NCI-H1048 (cell line): ENCODE measurements at places on chromosomes 7 and 10.

GRCh38 chr10:100291356-100291755 is 4.9 kb upstream of the BLOC1S2 start:
- DNase-seq = no peak

GRCh38 chr7:138755842-138756590 is 41.8 kb upstream of the TMEM213 start:
- DNase-seq = no peak

- DNase-seq = no peak
Measured at GRCh38 chr7:35697414-35698175, 2.7 kb upstream of the HERPUD2 start.

DNA sequence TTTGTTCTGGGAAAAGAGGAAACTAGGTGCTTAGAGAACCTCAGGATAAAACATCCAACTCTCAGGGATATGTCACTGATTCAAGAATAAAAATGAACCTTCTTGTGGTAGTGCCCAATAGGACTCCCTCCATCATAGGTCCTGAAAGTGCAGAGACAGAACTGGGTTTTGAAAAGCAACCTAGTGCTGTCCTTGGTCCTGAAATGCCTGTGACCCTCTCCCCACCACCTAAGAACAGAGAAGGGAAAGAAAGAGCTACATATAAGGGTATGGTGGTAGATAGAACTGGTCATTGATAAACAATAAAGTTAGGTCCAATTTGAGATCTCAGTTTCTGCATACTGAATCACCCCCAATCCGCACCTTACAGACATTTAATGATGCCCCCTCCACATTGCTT is 953.3 kb downstream of the XPNPEP1 start:
- peak; percentile 6 for DNase-seq

DNA sequence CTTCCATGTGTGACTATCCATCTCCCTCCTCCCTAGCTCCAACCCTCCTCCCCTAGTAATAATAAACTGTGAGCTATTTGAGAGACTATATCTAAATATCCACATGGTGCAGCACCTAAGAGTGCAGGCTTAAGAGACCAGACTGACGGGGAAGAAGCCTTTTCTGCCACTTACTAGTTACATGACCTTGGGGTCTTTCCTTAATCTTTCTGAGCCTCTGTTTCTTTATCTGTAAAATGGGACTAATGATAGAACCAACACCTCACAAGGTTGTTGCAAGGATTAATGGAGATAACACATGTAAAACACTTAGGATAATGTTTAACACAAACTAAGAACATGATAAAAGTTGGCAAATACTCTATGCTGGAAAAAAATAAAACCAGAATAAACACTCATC is 37.1 kb upstream of the FBXW4 start:
- DNase-seq = no peak

- DNase-seq = no peak
Measured at GRCh38 chr10:117942226-117942625, 104.5 kb downstream of the RAB11FIP2 start.

DNA sequence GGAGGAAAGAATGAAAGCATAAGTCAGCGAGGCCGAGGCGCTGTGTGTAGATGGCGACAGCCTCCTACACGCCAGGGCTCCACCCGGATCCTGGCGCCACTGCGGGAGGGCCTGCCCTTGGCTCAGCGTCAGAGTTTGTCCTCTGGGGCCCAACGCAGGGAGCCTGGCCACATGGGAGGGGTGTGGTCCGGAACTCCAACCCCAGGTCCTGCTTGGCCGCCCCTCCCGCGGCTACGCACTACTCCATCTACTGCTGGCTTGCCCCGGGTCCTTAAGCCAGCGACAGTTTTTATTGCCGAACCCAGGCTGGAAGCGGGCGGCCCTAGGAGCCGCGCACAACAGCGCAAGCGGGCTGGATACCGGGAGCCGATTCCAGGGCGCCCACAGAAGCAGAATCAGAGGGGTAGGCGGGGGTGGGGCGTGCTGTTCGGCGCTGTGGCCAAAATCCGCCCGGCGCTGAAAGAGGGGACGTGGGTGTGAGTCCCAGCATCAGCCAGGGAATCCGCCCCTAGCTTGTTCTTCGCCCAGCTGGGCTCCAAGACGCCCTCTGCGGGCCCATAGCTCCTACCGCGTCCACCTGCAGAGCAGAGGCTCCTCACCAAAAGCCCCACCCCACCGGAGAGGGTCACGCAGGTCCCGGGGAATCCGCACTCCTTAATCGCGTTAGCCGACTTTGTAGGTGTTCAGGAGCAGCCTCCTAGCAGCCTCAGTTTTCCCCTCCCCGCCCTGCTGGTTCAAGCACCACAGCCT is 4.5 kb downstream of the KAZALD1 start:
- DNase-seq = no peak

GRCh38 chr10:118692872-118693271 is 61.9 kb downstream of the CACUL1 start:
- DNase-seq = no peak

DNA sequence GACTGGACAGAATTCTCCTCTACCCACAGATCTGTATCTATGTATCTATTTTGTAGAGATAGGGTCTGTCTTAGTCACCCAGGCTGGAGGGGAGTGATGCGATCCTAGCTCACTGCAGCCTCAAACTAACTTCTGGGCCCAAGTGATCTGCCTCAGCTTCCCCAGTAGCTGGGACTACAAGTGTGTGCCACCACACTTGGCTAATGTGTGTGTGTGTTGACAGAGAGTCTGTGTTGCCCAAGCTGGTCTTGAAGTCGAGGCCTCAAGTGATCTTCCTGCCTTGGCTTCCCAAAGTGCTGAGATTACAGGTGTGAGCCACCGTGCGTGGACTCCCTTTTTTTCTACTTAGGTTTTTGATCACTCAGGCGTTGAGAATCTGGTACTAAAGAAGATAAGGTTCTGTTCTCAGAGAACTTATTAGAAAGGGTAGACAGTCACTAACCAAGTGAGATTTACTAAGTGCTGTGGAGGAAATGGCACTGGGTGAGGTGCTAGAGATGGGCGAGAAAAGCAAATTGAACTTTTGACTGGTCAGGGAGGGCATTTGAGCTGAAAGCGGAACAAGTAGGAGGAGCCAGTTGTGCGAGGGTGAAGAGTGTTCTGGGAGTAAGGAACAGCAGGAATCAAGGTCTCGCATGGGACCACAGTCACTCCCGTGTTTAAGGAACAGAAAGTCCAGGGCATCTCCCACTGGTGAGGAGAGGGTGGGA is 18.0 kb downstream of the NDUFB2 start:
- no peak for DNase-seq

GRCh38 chr10:87053111-87053510 is 33.0 kb downstream of the FAM25A start:
- no peak for DNase-seq

GRCh38 chr7:44727158-44727936 is 21.3 kb upstream of the ZMIZ2 start:
- DNase-seq = no peak

DNA sequence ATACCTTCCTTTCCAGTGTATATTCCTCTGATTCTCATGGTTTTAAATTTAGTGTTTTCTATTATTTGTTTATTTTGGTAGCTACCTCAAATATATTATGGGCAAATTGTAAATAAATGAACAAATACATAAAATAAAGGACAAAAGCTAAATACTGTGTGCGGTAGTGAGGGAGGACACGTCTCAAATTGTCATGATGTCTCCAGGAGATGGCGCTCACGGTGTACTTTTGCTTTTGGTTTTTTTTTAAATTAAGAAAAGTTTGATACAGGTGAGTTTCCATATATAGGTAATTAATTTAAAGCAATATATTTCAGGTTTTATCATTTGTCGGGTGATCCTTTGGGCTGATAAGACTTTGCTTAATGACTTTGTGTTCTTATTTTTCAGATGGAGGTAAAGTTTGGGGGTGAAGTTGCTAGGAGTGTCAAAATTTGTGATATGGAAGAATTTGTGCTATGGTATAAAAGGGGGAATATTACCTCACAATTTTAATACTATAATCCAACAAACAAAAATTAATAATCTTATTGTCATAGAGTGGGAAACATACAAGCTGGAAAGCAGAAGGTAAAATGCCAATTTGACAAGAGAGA is 68.4 kb upstream of the TMEM229A start:
- no peak for DNase-seq

DNA sequence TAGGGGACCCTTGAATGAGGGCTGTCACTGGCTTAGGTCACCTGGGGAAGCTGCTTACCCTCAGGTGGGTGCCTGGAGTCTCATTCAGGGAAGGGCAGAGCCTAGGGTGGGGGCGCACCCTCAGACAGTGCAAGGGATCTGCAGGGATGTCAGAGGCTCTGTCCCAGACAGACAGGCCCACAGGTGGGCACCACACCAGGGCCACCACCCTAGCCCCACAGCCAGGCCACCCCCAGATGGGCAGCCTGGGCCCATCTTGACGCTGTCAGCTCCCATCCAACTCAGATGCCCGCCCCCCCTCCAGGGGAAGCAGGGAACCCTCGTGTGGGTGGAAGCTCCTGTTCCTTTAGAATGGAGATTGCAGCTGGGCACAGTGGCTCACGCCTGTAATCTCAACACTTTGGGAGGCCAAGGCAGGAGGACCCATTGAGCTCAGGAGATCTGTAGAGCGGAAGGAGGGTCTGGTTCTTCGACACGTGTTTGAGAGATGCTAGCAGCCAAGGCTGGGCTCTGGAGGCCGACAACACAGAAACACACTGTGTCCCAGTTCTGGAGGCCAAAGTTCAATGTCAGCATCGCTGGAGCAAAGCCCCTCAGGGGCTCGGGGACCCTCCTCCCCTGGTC is 58.5 kb upstream of the DNAJB6 start:
- no peak for DNase-seq

- DNase-seq = no peak
Measured at GRCh38 chr7:77327932-77328628, 88.1 kb downstream of the GSAP start.

GRCh38 chr7:90777465-90777864 is 181.3 kb downstream of the CDK14 start:
- DNase-seq = no peak

DNA sequence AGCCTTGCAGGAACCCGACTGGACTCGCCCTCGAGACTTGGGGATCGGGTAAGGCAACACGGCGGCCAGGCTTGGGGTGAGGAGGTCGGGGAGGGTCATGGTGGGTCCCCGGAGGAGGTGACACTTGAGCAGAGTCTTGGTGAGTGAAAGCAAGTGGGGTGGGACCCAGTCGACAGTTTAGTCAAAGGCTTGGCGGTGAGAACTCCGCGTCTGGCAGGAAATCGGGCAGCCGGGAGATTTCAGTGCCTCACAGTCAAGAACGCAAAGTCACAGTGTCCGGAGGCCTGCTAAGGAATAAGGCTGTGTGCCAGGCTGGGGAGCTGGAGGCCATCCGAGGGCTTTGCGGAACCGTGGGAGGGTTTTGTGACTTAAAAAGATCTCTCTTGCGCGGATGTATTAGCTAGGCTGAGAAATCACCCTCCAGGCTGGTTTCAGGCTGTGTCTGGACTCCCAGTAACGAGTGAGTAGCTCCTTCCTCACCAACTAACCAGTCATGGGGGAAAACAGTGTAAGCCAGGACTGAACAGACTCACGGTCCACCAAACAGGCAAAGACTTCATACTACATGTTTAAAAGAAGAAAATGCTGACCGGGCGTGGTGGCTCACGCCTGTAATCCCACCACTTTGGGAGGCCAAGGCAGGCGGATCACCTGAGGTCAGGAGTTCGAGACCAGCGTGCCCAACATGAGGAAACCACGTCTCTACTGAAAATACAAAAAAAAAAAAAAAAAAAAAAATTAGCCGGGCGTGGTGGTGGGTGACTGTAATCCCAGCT is 613 bp downstream of the AP5Z1 start:
- no peak for DNase-seq

- DNase-seq = no peak
Measured at GRCh38 chr7:111092406-111093236, 1.7 kb downstream of the LRRN3 start.

DNA sequence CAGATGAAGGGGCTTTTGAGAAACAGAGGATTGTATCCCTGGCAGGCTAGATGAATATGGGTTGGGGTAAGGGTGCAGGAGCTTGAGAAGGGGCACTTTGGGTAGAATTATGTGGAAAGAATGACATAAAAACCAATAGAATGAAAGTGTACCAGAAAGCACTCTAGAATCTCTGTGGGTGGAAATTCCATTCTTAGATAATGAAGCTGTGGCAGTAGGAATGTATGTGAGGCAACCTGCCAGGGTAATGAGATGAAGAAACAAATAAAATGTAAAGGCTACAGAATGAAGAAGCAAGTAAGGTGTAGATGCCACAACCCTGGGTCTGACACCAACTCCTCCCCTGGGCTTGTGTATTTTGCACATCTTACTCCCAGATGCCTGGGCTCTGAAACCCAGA is 16.8 kb downstream of the NOBOX start:
- no peak for DNase-seq

- DNase-seq = no peak
Measured at GRCh38 chr10:69268761-69269416, 9.4 kb upstream of the HK1 start.

DNA sequence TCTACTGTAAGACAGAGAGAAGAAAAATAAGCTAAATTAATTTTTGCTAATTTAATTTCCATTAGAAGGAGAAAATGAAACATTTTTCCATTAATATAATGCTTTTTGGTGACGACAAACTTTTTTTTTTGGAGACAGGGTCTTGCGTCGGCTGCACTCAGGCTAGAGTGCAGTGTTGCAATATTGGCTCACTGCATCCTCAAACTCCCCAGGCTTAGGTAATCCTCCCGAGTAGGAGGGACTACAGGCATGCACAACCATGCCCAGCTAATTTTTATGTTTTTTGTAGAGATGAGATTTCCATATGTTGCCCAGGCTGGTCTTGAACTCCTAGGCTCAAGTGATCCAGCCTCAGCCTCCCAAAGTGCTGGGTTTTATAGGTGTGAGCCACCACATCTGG is 229.8 kb upstream of the LRRN3 start:
- no peak for DNase-seq

GRCh38 chr7:4998910-4999309 is 39.9 kb upstream of the MMD2 start:
- no peak for DNase-seq

DNA sequence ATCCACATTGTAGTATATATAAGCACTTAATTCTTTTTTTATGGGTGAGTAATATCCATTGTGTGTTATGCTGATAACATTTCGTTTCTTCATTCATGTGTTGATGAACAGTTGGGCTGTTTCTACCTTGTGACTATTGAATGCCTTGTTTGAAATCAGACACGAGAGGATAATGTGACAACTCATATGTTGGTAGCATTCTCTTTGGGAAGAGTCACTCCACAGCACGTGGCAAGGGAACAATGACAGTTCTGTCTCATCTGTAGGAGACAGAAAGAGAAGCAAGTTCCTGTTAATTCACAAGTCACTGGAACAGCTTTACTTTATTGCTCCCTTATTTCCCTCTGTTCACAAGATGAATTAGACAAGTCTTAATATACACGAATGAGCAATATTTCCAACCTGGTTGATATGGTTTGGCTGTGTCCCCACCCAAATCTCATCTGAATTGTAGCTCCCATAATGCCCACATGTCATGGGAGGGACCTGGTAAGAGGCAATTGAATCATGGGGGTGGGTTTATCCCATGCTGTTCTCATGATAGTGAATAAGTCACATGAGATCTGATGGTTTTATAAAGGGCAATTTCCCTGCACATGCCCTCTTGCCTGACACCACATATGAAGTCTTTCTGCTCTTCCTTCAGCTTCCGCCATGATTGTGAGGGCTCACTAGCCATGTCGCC is 125.3 kb downstream of the SEC23IP start:
- DNase-seq = no peak

- DNase-seq = no peak
Measured at GRCh38 chr10:72162978-72163377, 52.8 kb upstream of the ANAPC16 start.

GRCh38 chr7:151693140-151693539 is 173.4 kb upstream of the RHEB start:
- no peak for DNase-seq
